ENCODE measurements at places on chromosomes 4 and X. TPM values are rescaled to one million over a fixed set of nuclear protein-coding genes. Genes with fewer than 3 reads are reported as not detected.
A peak's percentile ranks its signal among the peaks of the same experiment; 100 is the strongest.

DNA sequence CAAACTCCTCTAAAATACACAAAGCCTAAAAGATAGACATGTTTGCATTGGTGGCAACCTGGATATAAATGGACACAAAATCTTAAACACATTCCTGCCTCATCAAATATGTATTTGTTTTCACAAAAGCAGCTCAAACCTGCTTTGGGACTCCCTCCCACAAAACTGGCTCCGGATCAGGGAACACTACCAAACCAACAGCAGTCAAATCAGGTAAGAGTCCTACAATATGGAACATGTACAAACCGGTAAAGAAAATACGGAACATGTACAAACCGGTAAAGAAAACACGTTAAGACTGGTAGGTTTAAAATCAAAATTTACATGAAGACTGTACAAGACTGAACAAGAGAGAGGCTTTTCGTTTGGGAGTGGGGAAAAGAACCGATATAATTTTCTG is 4.3 kb downstream of the AMTN start:
- H3K27ac ChIP-seq, result no peak overlapping the region
- H3K36me3 ChIP-seq, result no peaks in the 10 kb centered on the region
- DNase-seq, result no peak
- no peak overlapping the region for H3K4me3 ChIP-seq

The TLR6 gene
- 1.7 TPM for total RNA-seq

GRCh38 chr4:20696815-20697214 is 3.4 kb upstream of the PACRGL start:
- peaks cover 18% of the 10 kb centered on the region for H3K4me1 ChIP-seq
- no peak overlapping the region for H3K27ac ChIP-seq
- H3K27me3 ChIP-seq, result peaks cover 6% of the 10 kb centered on the region

DNA sequence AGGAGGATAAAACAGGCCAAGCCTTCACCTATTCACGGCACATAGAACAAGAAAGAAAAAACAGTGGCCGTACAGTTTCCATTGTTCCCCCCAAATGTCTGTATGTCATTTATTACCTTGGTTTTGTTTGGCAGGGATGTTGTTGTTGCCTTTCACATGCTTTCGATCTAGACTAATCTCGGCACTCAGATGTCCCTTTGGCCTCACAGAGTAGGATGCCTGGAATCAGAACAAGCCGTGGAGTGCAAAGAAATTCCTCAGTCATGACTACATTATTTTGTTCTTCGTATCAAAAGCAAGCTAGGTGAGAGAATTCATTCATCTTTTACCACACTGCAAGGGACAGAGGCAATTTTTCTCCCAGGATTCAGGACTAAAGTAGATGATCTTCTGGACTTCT is 106.9 kb downstream of the SMIM20 start:
- no peaks in the 10 kb centered on the region for H3K36me3 ChIP-seq
- DNase-seq, result peak; percentile 19
- no peak overlapping the region for H3K4me3 ChIP-seq
- peaks cover 5% of the 10 kb centered on the region for H3K4me1 ChIP-seq
- H3K27ac ChIP-seq, result no peak overlapping the region

DNA sequence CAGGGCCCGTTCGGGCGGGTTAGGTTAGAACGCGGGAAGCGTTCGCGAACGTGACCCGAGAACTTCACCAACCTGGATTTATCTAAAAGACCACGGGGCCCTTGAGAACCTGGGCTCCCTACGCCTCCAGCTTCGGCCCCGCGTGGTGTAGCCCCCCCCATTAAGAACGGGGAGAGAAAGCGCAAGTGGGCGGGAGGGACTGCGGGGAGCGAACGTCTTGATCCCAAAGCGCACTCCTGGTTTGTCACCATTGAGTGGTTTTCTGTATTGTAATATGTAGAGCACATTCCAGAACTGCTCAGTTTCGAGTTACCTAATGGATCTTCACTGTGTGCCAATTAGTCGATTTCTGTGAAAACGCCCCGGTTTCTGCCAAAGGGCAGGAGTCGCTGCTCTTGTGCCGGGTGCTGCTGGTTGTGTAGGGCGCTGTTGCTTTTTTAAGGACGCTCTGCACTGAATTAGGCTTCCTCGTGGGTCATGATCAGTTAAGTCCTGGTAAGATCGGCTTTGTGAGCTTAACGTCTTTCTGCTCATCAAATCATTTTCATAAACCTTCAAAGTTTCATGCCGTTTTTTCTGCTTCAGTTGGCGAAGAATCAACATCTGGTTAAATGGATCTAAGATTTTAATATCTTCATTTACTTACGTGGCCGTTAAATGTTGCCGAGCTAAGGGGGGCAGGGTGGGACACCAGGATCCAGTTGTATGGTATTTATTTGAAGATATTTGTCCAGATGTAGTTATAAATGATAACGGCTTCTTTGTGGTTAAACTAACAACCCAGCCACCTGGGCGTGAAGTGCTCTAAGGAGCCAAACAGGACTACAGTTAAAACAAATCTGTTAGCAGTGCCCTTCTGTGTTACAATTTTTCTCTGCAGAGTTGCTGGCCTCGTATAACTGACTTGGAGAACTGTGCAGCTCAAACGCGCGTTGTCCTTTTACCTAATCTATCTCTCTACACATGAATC is 809 bp downstream of the MND1 start:
- peaks cover 25% of the 10 kb centered on the region for H3K4me1 ChIP-seq
- peak overlapping the region; percentile 76 for H3K4me3 ChIP-seq
- H3K36me3 ChIP-seq, result no peaks in the 10 kb centered on the region

The NHS gene
- total RNA-seq, result 1.1 TPM

The MAP9 gene
- total RNA-seq, result 1.1 TPM

The KDR gene
- 145 TPM for total RNA-seq

Measured in endothelial cell of umbilical vein (primary cell).